ENCODE measurements at places on chromosomes 7 and 10. TPM values are rescaled to one million over a fixed set of nuclear protein-coding genes. Genes with fewer than 3 reads are reported as not detected.

The MEIG1 gene
- not detected for total RNA-seq

The HMX2 gene
- not detected for total RNA-seq

The LOXL4 gene
- total RNA-seq: 29.9 TPM

The CRHR2 gene
- 1.5 TPM for total RNA-seq

The SYT15 gene
- total RNA-seq: 8.8 TPM

The SFMBT2 gene
- total RNA-seq: 9.2 TPM

The SLC26A5 gene
- total RNA-seq: 0.78 TPM

The GPNMB gene
- total RNA-seq: 129 TPM

The POLD2 gene
- 53.4 TPM for total RNA-seq

The SLC16A12 gene
- 0.45 TPM for total RNA-seq

The NOS3 gene
- 32.4 TPM for total RNA-seq

The TMEM184A gene
- total RNA-seq: 0.06 TPM

The UBE3C gene
- 73.0 TPM for total RNA-seq

The C7orf33 gene
- not detected for total RNA-seq

The AZGP1 gene
- 0.63 TPM for total RNA-seq

The SLC13A4 gene
- total RNA-seq: 2.2 TPM

The ABLIM1 gene
- total RNA-seq: 55.8 TPM

The CTTNBP2 gene
- total RNA-seq: 15.9 TPM

The CALY gene
- total RNA-seq: not detected

The NAT16 gene
- total RNA-seq: not detected

The GPR158 gene
- total RNA-seq: not detected

The IGF2BP3 gene
- 1.6 TPM for total RNA-seq

The RHOBTB1 gene
- 12.9 TPM for total RNA-seq

The MYH16 gene
- total RNA-seq: not detected

The KLF14 gene
- total RNA-seq: not detected

The XRCC2 gene
- total RNA-seq: 0.19 TPM

The FAM237B gene
- not detected for total RNA-seq

The LBX1 gene
- not detected for total RNA-seq

The CTBP2 gene
- 85.7 TPM for total RNA-seq

The AGBL3 gene
- total RNA-seq: 2.5 TPM

The SEMA4G gene
- total RNA-seq: 1.5 TPM

The ADARB2 gene
- not detected for total RNA-seq

The ADAM22 gene
- total RNA-seq: 6.0 TPM
